ENCODE measurements at places on chromosomes 7 and 10. TPM values are rescaled to one million over a fixed set of nuclear protein-coding genes. Genes with fewer than 3 reads are reported as not detected.

DNA sequence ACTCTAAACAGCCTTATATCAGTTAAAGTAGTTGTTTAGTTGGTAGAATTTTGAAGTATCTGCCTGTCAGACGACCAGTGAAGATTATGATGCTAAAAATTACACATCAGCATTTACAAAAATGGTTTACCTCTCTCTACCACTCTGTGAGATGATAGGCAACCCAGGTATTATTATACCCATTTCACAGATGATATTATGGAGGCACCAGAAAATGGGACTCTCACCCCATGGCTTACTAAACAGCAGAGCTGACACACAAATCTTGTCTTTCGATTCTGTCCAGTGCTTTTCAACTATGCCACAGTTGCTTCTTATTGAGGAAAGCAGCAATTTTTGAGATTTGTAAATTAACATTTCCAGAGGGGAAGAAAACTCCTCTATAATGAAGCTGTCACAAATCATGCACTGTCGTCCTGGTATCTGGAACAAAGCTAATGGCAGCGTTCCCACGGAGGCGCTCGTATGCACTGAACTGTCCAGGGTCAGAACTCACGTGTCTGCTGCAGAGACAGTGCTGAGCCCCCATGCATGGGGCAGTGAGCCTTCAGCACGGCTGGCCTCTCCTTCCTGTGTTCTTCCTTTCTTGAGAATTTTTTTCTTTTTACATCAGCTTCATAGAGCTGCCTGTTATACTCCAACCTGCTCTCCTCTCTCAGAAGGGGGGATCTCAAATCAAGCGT lies 381.1 kb downstream of the SDK1 start:
- DNase-seq = no peak

DNA sequence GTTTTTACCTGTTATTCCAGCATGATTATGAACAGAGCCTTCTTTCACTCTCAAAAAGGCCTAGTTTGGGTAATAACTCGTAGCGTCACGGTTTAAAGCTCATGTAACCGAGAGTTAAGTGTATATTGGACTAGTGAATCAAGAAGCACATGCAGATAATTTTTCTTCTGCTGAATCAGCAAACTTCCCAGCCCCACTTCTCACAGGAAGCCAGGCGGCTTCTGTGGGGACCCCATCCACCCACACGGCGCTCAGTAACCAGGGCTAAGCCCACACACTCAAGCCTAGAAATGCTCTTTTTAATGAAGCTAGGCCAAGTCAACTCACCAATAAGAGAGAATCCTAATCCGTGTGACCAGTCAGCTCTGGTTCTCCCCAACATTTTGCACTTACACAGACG lies 191.2 kb upstream of the MGMT start:
- no peak for DNase-seq

- DNase-seq = no peak
These were observed 896.1 kb downstream of the CNTNAP2 start for GRCh38 chr7:147012666-147013065.

- no peak for DNase-seq
These were observed 80.0 kb downstream of the SLC25A13 start for GRCh38 chr7:96241855-96242254.

DNA sequence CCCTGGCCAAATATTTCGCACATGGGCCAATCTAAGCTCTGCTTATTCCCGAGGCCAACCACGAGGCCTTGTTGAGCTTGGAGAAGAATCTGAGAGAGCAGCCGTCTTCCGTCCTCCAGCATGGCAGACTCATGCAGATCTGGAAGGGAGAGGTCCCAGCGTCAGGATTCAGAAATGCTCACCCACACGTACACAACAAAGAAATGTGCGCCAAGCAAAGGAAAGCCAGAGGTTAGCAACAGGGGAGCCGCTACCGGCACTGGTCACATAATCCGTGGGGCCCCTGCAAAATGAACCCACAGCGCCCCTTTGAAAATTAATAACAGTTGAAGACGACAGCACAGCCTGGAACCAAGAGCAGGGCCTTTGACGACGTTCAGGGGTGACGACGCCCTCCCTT lies 25.4 kb upstream of the PRKAG2 start:
- no peak for DNase-seq

GRCh38 chr10:132904181-132904813 lies 38.1 kb downstream of the CFAP46 start:
- DNase-seq = no peak

GRCh38 chr7:123715799-123716198 lies 33.0 kb downstream of the WASL start:
- DNase-seq = no peak

DNA sequence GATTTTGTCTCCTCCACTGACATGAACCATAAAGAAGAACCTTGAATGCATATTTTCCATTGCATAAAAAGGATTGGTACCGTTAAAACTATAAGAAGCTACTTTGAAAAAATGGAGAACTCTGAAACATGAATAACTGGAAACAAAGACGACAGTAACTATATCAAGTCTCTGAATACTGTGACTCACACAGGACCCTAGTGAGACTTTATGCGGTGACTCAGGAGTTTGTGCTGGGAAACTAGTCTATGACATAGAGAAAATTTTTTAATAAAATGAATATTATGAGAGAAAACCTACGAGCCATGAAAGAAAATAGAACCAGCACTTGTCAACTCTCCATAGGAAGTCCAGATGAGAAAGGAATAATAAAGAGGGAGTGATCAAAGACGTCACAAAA lies 339.9 kb upstream of the ADARB2 start:
- DNase-seq = no peak

CYP26C1 gene
- 0.15 TPM for total RNA-seq

DUSP5 gene
- 112 TPM for total RNA-seq

MYO1G gene
- 0.59 TPM for total RNA-seq

COMTD1 gene
- total RNA-seq = 25.5 TPM

CTTNBP2 gene
- 44.1 TPM for total RNA-seq

HOXA4 gene
- not detected for total RNA-seq
